ENCODE measurements at places on chromosomes 5 and 9.
A peak's percentile ranks its signal among the peaks of the same experiment; 100 is the strongest.

DNA sequence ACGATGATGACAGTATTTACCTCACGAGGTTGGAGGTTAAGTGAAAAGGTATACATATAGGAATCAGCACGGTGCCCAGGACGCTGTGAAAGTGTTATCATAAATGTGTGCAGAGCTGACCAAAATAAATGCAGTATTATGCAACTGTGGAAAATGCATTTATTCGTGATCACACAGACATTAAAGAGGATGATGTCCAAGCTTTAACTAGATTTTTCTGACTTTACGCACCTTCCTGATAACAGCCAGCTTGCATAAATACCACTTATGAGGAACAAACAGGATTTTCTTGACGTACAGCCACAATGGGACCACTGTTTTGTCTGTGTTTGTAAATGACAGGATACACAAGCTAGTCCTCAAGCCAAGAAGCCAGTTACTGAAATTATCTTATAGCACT, 71.4 kb upstream of the ATP10B start:
- no peak for DNase-seq

DNA sequence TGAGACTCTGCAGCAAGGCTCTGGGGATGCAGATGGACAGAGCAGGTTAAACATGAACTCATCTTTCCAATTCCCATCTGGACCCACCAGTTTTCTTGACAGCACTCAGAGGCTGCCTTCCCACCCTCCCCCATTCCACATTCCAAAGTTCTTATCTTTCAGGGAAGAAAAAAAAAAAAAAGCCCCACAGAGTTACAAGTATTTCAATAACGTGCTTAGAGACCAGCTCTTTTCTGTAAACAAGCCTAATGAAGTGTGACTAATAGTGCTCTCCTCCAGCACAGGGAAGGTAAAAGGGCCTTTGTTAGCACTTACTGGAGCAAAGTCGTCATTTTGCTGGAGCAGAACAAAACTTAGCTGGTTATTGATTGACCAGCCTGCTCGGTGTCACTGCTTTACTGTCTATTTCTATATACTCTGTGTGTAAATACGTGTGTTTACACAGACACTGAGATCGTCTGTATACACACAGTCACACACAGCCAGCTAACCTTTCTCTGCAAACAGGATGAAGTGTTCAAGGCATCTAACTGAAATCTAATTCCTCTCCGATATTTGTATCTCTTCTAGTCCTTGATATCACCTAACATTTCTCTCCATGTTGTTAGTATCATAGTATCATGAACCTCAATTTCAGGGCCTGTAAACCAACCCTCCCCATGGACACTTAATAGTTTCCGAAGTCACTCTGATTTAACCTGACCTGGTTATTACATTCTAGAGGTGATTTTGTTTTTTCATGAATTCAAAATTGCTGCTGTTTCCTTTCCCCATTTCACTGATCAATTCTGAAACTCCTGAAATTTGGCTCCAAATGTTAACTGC, 84.9 kb downstream of the ZNF608 start:
- peak; percentile 71 for DNase-seq

DNA sequence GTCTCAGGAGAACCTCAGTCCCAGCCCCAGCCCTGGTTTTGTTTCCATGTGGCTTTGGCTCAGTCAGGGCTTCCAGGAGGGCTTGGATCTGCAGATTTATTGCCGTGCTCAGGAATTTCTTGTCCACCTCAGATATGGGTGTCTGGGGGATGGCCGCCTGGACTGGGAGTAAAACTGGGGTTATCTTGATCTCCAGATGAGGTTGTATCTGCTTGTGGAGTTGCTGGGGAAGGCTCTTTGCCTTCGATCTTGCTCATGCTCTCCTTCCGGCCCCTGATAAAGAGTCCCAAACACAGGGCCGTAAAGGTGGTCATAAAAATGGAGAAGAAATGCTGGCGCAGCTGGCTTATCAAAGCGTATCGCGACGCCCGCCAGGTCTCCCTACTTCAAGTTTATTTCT, 17.8 kb upstream of the PITX1 start:
- no peak for DNase-seq

DNA sequence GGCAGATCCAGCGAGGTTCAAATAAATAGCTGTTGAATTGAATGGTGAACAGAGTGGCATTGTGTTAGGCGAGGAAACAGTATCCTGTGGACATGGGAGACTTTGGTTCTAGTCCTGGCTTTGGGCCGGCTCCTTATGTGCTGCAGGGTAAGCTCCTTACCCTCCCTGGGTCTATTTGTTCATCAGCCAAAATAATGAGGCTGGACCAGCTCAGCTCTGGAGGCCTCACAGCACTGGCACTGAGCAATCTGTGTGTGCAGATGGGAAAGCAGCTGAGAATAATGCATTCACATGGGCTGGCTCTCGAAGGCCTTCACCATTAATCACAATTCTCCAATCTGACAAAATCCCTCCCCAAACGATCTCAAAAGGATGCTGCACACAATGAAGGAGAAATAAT, 81.9 kb downstream of the APBA1 start:
- DNase-seq: no peak

DNA sequence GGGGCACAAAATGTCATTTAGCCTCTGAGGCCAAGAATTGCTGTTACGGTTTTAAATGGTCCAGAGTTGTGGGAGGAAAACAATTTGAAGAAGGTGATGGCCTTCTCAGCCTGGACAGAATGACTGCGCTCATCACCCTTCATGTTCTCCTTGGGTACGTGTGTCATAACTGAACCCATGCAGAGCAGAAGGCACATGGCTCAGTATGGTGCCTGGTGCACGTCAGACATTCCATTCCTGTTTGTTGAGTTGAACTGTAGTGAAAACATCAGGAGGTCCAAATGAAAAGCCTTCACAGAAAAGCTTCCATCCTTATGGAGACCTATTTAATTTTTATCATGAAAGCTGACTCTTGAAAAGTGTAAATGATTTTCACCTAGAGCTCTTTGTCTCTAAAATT, 133.2 kb downstream of the CFAP90 start:
- DNase-seq: no peak

GRCh38 chr9:99544526-99544925, 277.2 kb upstream of the NR4A3 start:
- no peak for DNase-seq

DNA sequence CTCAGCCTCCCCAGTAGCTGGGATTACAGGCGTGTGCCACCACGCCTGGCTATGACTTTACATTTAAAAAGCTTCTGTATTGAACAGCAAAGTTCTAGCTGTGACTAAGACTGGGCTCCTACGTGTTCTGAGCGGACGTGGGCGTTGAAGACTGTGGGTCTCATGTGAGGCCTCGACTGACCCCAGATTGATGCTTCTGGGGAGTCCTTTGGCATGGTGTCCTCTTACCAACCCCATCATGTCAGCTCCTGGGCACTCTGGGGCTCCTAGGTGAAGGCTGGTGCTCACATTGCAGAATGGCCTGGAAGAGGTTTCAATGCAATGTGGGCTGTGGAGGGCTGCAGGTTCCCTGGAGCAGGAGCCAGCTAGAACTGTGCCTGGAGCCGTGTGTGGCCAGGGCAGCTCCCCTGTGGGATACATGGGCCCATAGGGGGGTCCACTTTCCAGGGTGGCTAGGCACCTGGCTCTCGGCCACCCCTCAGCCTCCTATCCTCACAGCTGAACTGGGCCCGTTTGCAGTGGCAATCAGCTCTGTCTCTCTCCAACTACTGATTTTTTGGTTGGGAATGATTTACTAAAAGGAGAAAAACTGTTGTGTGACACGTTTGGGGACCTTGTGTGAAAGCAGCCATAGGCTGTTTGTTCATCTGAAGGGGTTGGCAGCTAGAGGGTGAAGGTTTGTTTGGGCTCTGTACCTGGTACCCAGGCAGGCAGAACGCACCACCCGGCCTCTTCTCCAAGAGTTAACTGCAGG, 29.7 kb downstream of the SLC25A25 start:
- DNase-seq: no peak

- no peak for DNase-seq
These were observed 298.5 kb upstream of the KIF2A start for GRCh38 chr5:62007457-62007856.

GRCh38 chr5:132747616-132748440, 602 bp downstream of the CCNI2 start:
- DNase-seq: no peak

DNA sequence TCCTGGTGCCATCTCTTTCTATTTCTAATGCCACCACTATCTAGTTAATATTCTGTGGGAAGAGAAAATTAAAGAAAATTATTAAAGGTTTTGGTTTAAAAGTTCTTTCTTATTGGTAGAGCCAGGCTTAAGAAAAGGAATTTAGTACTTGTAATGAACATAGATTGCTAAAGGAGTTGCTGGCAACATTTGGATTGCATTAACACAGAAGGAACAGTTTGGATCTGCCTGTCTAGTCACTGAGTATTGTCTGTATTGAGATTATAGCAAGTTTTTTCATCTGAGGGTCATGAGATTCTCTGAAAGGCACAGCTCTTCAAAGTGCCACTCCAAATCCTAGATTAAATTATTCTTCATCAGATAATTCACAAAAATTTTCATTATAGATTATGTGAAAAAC, 32.0 kb downstream of the FSD1L start:
- no peak for DNase-seq

GRCh38 chr9:86754581-86755560, 192.4 kb downstream of the GAS1 start:
- no peak for DNase-seq

DNA sequence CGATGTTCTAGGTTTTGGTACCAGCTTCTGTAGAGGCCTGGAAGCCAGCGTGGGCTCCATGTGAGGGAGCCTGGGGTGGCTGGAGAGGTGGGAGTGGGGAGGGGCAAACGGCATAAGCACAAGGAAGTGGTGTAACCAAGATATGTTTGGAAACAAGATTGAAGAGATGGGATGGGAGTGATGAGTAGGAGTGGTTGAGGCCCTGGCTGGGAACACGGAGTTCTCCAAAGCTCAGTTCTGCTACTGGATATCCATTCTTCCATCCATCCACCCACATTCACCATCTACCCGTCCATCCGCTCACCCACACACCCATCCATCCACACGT, 12.2 kb downstream of the TSPAN17 start:
- DNase-seq: no peak

DNA sequence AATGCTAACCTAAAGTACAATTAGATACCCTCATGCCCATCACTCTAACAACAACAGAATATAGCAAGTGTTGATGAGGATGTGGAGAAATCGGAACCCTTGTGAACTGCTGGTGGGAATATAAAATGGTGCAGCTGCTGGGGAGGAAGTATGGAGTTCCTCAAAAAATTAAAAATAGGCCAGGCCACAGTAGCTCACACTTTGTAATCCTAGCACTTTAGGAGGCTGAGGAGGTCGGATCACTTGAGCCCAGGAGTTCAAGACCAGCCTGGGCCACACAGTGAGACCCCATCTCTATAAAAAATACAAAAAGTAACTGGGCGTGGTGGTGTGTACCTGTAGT, 18.0 kb upstream of the MRNIP start:
- no peak for DNase-seq

GRCh38 chr5:62521319-62521718, 57.3 kb upstream of the LRRC70 start:
- no peak for DNase-seq

- DNase-seq: no peak
These were observed 1.1 kb downstream of the MTMR12 start for GRCh38 chr5:32311404-32312196.

DNA sequence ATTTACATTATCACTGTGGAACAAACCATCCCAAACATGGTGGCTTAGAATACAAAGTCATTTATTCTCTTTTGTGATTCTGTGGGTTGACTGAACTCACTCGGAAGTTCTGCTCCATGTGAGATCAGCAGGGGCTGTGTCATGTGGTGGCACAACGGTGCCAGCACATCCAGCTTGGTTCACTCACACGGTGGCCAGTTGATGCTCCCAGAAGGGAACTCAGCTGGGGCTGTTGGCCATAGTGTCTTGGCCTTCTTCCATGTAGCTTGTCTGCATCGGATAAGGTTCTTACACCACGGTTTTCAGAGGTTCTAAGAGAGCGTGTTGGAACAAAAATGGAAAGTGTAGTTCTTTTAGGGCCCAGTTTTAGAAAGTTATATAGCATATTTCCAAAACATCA, 312.7 kb downstream of the DMRT2 start:
- no peak for DNase-seq

GRCh38 chr5:113213551-113214425, 221.0 kb downstream of the TSSK1B start:
- no peak for DNase-seq

- DNase-seq: no peak
These were observed 17.3 kb downstream of the LEAP2 start for GRCh38 chr5:132890817-132891216.

GRCh38 chr5:115458003-115458409, 86.6 kb downstream of the FEM1C start:
- no peak for DNase-seq

DNA sequence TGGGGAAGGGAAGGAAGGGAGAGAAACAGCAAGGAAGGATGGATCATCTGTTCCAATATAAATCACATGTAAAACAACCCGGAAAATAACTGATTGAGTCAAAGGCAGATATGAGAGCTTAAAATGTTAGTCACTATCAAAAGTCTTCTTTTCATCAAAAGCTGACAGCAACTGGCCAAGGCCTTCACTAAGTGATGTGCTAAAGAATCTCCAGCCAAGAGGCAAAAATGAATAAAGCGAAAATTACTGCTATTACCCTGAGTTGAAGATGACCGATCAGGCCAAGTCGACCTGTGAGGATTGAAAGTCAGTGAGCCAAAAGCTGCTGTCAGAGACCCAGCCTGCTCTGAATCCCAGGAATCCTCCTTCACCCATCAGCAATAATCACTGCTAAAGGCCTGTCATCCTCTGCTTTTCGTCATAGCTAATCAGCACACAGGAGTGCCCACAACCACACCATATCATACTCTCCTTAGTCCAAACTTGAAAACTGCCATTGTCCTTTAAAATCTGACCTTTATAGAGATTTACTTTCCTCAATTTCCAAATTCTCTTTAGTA, 736.9 kb downstream of the TLE1 start:
- DNase-seq: no peak

DNA sequence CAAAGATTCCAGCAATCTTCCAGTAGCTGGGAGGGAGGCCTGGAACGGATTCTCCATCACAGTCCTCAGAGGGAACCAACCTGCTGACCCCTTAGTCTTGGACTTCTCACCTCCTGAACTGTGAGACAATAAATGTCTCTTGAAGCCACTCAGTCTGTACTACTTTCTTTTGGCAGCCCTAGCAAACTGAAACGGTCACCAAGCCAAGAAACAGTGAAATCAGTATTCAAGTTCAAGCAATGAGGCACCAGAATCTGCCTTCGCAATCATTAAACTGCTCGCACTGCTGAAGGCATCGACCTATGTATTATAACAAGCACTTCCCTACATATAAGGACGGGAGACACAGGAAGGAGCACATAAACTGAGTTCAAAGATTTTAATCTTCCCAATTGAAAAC, 120.6 kb upstream of the PUM3 start:
- no peak for DNase-seq

DNA sequence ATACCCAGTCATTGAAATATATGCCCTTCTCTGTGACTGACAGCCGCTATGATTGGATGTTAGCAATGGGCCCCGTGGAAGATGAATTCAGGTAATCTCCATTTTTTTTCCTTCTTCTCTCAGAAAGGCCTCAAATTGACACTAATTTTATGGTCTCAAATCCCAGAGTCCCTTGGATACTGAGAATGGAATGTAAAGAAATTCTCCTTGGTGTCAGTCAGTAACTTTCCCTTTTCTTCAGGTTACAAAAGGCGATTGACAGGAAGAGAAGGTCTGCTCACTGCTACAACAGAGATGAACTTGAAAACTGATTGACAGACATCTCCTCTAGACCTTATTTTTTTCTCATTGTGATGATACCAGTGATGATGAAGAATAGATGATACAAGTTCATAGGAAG, 748.3 kb downstream of the MAT2B start:
- no peak for DNase-seq

GRCh38 chr9:120299785-120300184, 280.2 kb downstream of the CDK5RAP2 start:
- DNase-seq: no peak

GRCh38 chr5:93117751-93118531, 463.1 kb downstream of the NR2F1-AS1 start:
- DNase-seq: no peak

All from NCI-H1048 (cell line).